ENCODE measurements at places on chromosomes 16 and 17.

- DNase-seq = no peak
Measured at GRCh38 chr16:89484041-89484501, 6.3 kb downstream of the ANKRD11 start.

GRCh38 chr17:58005031-58005727 lies 1.9 kb downstream of the SRSF1 start:
- DNase-seq = no peak

- DNase-seq = no peak
Measured at GRCh38 chr17:81586096-81586495, 33.9 kb upstream of the FAAP100 start.

DNA sequence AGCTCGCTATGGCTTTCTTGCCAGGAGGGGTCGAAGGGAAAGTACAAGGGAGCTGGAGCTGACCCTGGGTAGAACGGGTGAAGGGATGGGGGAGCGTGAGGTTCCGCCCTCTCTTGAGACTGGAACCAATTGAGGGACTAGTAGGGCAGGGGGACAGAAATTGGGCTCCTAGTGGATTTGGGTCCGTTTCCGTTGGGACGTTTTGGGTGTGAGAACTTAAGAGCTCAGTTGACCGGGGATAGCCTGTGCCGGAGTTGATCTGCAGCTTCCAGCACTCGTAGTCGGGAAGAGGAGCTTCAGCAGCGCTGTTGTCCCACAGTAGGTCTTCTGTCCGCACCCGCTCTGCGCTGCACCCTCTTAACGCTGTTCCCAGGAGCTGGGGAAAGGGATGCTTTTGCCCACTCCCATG lies 481 bp downstream of the CNTROB start:
- peak; percentile 46 for DNase-seq

- DNase-seq = peak; percentile 28
Measured at GRCh38 chr17:39800540-39800939, 62.8 kb downstream of the GRB7 start.

DNA sequence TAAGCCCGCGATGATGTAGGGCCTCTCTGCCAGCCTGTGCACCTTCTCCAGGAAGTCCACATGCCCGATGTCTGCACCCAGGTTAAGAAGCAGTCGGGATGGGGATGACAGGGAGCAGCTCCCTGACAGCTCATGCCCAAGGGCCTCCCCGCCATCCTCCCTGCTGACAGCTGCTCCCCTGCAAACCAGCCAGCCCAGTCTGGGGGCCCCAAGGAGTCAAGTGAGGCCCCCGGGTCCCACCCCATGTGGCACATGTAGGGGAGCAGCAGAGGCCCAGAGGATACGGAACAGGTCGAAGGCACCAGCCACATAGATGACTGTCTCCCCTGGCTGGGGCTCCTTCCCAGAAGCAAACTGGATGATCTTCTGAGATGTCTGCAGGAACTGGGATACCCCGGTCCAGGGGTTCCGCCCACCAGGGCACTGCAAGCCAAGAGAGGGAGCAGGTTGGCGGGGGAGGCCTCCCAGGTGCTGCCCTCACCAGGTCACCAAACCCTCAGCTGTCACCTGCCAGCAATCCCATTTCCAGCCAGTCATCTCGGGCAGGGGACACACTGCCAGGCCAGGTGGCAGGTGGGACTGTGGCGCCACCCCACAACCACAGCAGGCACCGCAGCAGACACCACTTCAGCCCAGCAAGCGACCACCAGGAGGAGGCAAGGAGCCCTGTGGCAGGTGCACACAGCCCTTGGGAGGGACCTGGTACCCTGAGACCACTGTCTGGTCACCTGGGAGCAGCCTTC lies 4.6 kb downstream of the PCYT2 start:
- no peak for DNase-seq

Measured in NCI-H2171 treated with DMSO at 0.1 percent for 48 hours (cell line).